ENCODE measurements at places on chromosomes 13 and 19. TPM values are rescaled to one million over a fixed set of nuclear protein-coding genes. Genes with fewer than 3 reads are reported as not detected.

The SIGLEC12 gene
- 0.33 TPM for total RNA-seq

The DNAAF3 gene
- total RNA-seq, result 2.0 TPM

The MBD3L3 gene
- not detected for total RNA-seq

The RASAL3 gene
- total RNA-seq, result 1.2 TPM

The GSX1 gene
- total RNA-seq, result not detected

The TEX29 gene
- total RNA-seq, result not detected

The KANK3 gene
- total RNA-seq, result 4.7 TPM

The ATP4B gene
- total RNA-seq, result not detected

DNA sequence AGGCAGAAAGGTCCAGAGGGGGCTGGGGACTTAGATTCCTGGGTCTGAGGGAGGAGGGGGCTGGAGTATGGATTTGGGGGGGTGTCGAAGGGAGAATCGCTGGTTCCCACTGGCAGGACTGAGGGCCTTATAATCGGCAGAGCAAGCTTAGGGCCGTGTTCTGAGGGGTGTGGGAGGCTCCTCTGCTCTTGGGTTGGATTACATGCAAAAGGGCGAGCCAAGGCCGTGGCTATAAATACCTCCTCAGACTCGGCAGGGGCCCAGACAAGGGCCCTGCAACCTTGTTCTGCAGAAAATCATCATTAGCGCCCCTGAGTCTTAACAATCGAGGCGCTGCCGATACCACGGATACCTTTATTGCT, 707 bp upstream of the MAMSTR start:
- DNase-seq, result no peak

DNA sequence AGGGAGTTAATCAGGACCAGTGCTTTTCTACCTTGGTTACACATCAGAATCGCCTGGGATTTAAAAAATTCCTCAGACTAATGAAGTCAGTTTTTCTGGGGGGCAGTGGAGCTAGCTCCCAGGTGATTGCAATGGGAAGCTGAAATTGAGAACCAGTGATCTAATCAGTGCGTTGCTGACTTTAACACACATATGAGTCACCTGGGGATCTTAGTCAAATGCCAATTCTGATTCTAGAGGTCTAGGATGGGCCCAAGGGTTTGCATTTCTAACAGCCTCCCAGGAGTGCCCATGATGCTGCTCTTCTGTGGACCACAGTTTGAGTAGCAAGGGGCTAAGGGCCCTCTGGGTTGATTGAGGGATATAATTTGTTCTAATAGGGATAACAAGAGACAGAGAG, 54.5 kb downstream of the KL start:
- no peak for DNase-seq

DNA sequence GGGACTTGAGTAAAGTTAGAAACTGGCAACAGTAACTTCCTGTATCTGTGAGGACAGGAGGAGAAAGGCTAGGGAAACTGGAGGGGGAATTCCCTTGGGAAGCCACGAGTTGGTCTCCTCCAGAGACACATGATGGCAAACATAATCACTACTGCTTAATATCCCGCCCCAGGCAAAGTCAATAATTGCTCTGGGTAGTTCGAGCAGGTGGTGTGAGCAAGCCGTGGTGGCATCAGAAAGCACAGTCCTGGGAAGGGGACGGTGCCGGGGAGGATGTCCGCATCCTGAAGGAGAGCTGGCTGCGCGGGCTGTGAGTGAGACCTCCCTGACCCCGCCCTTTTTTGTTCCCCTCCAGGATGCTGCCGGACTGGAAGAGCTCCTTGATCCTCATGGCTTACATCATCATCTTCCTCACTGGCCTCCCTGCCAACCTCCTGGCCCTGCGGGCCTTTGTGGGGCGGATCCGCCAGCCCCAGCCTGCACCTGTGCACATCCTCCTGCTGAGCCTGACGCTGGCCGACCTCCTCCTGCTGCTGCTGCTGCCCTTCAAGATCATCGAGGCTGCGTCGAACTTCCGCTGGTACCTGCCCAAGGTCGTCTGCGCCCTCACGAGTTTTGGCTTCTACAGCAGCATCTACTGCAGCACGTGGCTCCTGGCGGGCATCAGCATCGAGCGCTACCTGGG, 1.4 kb downstream of the FFAR2 start:
- no peak for DNase-seq

DNA sequence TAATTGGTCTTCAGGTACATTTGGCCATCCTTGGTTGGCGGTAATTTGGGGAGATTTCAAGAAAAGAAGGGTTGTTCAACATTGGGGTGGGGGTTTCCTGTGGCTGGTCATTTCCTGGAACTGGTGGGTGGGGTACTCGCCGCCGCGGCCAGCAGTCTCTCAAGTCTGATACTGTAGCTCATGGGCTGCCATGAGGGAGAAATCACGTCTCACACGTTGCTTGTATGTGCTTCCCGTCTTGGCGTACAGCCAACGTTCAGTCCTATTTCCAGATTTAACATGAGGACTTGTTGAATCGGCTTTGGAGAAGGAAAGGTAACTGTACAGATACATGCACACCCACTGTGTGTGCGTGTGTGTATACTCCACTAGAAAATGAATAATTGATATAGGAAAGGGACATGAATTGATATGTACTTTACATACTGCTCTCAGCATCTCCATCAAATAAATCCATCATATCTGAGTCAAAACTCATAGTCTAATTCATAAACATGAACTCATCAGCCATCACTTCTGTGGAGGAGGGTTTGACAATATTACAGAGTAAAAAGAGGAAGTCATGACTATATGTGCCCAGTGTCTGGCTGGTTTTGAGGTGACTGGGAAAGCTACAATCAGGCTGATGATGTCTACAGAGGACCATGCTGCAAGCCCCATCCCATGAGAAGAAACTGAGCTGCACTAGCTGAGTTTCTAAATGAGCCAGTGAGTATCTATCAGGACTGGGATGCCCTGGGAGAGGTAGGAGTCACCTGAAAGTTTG, 418.1 kb downstream of the TSHZ3 start:
- DNase-seq, result no peak

DNA sequence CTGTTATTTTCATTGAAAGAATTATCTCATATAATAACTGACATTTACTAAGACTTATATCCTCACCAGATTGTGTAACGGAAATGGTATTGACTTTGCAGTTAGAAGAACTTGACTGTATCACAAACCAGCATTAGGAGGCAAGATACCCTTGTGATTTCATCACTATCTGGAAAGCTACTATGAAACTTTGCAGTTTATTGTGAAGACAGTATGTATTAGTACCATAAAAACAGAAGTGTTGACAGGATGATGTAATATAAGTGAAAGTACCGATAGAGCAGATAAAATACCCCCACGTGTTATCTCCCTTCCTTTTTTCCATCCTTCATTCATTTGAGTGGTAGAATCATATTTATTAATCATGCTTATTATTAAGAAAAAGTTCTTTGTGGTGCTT, 365.7 kb upstream of the KLHL1 start:
- no peak for DNase-seq

DNA sequence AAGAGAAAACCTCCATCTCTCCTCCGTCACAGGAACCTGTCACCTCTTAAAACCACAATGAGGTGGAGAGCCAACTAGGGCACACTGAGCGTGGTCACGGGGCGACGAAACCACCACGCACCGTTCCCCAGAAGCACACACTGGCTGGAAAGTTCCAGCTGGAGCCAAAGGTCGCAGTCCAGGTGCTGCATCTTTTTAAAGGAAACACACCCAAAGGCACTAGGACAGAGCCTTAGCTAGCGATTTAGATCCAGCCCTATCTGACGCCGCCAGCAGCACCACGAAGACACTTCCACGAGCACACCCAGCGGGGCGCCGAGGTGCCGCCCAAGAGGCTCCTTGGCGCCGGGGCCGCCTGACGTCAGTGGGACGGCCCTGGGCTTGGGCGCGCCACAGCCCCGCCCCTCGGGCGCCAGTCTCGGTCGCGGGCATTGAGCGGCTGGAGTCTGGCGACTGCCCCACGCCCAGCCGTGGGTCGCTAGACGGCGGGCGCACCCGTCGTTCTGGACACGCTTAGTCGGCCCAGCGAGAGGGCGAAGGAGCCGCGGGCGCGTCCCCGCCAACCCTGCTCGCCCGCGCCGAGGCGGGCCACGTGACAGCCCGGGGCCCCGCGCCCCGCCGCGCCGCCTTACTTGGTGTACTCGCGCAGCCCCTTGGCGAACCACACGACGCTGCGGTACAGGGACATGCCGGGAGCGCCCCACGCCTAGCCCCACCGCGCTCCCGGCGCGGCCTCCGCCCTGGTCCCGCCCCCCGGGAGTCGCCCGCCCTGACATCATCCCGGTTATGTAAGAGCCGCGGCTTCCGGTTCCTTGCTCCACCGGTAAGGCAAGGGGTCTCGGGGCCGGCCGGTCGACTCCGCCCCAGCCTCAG, at the start of gene DHRS12:
Gene DHRS12, minus strand, starts transcription at position 742 of the 873 bp plus-strand sequence. CDS start 4,504 bp downstream, outside the sequence.
- peak; percentile 95 for DNase-seq

- DNase-seq, result no peak
Observed at GRCh38 chr13:27868641-27869435, 51.0 kb upstream of the PDX1 start.

DNA sequence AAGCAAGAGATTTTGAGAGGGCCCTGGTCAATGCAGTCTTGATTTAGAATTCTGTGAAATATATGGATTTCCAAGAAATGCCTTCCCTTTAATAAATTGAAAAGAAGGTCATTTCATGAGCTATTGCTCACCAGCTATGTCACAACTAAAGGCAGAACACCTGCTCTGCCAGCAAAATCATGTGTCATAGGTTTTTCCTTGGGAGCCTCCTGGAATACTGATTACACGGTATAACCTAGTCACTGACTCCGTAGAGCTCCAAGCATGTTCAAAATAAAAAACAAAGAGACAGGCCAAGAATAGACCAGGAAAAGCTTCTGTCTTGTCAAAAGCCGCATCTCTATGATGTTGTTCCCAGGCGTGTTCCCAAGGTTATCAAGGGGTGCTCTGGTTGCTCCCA, 45.5 kb downstream of the HSPH1 start:
- DNase-seq, result no peak

DNA sequence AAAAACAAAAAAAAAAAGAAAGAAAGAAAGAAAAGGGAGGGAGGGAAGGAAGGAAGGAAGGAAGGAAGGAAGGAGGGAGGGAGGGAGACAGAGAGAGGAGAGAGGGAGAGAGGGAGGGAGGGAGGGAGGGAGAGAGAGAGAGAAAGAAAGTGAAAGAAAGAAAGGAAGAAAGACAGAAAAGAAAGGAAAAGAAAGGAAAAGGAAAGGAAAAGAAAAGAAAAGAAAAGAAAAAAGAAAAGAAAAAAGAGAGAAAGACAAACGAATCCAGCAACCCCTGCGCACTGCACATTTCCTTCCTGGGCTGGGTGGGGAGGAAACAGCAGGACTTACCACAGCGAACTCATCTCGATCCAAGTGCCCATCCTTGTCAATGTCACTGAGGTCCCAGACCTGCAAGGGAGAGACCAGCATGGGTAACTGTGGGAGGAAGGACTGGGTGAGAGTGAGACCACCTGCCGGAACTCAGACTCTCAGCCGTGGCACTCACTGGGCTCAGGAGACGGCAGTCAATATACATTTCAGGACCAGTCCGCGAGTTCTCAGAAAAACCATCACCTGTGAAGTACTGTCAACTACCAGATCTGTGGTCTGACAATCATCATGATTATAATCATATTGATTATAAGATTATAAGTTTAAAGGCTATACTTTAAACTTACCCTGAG, 43.3 kb downstream of the EPS15L1 start:
- no peak for DNase-seq

- DNase-seq, result no peak
Observed at GRCh38 chr13:89755729-89756492, 1591.6 kb upstream of the MIR17HG start.

DNA sequence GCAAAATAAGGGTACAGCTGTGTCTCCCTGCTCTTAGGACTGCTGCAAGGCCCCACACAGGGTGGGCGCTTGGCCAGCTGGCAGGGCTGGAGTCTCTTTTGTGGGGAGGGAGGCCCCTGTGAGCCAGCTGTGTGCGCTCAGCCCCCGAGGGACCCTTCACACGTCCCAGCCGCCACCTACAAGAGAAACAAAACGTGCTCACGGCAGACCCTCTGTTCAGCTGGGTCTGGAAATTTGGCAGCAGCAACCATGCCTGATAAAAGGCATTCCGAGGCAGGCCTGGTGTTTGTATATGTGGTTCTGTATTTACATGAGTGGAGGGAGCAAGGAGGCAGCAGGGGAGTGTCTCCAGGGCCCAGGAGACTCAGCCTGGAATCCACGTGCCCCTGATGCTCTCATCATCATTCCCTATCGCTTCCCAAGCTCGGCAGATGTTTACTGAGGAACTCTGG, 49.7 kb downstream of the CRTC1 start:
- DNase-seq, result no peak

- peak; percentile 65 for DNase-seq
Observed at GRCh38 chr19:10544242-10544752, 593 bp downstream of the ATG4D start.

- DNase-seq, result no peak
Observed at GRCh38 chr19:31110336-31110735, 238.9 kb downstream of the TSHZ3 start.

GRCh38 chr19:15635016-15635805, 5.5 kb upstream of the CYP4F3 start:
- peak; percentile 88 for DNase-seq

DNA sequence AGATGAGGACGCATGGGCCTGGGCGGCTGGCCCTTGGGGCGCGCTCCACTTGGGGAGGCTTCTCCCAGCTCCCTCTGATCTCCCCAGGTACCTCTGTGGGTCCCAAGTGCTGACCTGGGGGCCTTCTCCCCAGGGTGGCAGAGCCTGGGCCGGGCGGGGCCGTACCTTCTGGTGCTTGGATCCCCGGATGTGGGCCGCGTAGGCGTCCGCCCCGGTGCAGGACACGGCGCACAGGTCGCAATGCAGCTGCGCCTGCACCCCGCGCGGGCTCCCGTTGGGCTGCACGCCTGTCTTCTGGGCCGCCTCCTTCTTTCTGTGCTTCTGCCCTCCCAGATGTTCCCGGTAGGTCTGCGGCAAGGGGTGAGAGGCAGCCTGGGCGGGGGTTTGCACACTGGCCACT, 41.1 kb upstream of the MATK start:
- no peak for DNase-seq

- DNase-seq, result no peak
Observed at GRCh38 chr19:33750587-33751435, 45.9 kb upstream of the KCTD15 start.

DNA sequence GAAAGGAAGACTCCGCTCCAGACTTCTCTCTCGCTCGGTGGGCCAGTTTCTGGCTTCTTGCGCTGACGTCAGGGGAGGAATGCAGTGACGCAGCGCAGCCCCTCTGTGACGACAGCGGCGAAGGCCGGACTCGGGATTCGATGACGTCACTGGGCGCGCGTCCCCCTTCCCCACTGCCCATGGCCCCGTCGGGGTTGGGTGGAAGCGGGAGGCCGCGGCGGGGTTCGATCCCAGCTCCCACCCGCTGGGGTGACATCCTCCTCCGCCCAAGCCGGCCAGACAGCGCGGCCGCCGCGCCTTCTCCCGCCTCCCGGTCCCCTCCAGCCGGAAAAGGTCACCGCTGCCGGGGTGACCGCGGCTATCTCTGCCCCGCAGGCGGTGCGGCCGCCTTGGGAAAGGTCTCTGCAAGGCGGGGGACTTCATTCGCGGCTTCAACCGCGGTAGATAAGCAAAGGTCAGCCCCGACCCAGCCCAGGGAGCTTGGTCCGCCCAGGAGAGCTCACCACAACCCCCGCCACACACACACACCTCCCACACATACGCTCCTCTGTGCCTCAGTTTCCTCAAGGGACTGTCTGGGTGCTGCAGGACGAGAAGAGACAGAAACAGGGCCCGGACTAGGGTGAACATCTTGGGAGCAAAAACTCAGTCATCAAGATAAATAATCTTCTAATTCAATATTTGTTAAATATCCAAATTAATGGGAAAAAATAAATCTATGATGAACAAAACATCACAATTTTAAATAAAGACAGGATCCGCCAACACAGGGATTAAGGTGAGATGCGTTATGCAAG, 844 bp upstream of the RFX1 start:
- DNase-seq, result peak; percentile 89

GRCh38 chr19:38264486-38265212, at the start of gene SPINT2:
Gene SPINT2 (plus strand): TSS chr19:38264573. CDS start chr19:38264893, 320 bp downstream.
- no peak for DNase-seq

GRCh38 chr19:12111176-12111575, 29.0 kb downstream of the ZNF20 start:
- DNase-seq, result no peak
